ENCODE measurements at places on chromosomes 12 and 14. TPM values are rescaled to one million over a fixed set of nuclear protein-coding genes. Genes with fewer than 3 reads are reported as not detected.

Gene AQP2
- not detected for total RNA-seq

DNA sequence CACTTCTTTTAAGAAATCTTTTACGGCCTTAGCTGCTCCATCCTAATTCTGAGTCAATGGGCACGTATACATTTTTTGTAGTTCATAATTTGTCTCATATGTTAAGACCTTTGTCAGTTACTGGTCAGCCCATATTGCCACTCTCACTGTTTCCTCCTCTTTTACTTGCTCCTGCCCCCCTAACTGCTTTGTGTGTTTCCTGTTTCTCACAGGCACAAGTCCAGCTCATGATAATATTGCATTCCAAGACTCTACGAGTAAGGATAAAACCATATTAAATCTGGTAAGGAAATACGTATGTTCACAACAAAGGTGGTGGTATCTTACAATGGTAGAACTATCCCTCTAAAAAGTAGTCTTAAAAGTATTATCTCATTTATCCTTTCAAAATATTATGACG lies 111.7 kb downstream of the DNAI7 start:
- no peaks in the 10 kb centered on the region for H3K4me1 ChIP-seq
- no peaks in the 10 kb centered on the region for H3K27me3 ChIP-seq

DNA sequence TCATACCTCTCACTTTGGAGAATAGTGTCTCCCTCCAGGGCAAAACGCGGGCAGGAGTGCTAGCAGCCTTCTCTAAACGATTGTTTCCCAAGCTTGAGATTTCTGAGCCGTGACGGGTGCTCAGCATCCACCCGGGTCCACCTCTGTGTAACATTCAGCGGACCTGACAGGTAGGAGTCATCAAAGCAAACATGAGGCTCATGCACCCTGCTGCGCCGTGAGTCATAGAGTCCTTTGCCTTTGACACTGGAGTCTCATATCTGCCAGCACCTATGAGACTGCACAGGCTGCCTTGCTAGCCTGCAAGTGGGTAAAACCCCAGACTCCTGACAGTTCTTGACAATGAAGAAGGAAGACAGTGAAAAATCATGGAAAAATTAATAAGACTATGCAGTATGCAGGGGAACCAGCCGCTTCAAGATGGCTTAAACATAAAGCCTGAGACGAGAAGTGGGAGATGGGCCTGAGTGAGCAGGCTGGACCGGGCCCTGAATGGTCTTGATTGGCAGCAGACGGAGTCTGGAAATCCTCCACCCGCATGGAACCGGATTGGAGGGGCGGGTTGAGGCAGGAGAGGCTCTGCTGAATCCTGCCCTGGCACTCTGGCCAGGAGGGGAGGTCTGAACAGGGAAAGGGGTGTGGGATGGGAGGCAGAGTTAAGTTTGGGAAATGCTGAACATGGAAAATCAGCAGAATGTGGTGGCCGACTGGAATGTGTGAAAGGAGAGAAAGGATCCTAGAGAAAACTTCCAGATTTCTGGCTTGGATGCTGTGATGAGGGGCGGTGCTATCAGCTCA lies 54.2 kb downstream of the LGMN start:
- no peak overlapping the region for H3K27ac ChIP-seq
- no peak overlapping the region for H3K4me3 ChIP-seq
- no peaks in the 10 kb centered on the region for H3K36me3 ChIP-seq
- H3K4me1 ChIP-seq = peaks cover 14% of the 10 kb centered on the region
- no peaks in the 10 kb centered on the region for H3K27me3 ChIP-seq

DNA sequence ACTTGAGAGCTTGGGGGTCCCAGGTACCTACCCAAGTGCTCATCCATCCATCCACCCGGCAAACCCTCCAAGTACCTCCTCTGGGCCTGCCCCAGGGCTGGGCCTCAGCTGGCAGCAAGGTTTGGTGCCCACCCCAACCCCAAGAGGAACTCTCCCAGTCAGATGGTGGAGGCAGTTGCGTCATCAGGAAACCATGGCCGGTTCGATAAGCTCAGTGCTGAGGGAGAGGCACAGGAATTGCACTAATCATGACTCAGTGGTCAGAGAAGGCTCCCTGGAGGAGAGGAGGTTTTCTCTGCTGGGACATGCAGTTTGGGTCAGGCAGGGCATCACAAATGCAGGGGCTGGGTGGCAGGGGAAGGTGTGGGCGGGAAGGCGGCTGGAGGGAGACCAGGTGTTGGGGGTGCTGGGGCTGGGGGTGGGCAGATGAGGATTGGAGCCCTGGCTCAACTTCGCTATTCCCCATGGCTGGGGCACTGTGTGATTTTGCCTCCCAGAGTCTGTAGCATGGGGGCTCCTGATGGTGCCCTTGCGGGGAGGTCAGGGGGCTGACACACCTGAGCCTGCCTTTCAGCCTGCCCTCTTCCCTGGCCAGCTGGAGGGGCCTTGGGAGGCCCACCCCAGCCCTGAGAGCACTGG lies 32.2 kb downstream of the SH2B3 start:
- peaks cover 49% of the 10 kb centered on the region for H3K4me1 ChIP-seq
- H3K4me3 ChIP-seq = no peak overlapping the region
- H3K27me3 ChIP-seq = no peaks in the 10 kb centered on the region

Gene KRT85
- total RNA-seq = not detected

Gene SPRYD3
- 34.5 TPM for total RNA-seq

Gene NOVA1
- total RNA-seq = 58.2 TPM

Gene ARHGEF40
- total RNA-seq = 37.9 TPM

Gene BIN2
- total RNA-seq = 5.6 TPM

DNA sequence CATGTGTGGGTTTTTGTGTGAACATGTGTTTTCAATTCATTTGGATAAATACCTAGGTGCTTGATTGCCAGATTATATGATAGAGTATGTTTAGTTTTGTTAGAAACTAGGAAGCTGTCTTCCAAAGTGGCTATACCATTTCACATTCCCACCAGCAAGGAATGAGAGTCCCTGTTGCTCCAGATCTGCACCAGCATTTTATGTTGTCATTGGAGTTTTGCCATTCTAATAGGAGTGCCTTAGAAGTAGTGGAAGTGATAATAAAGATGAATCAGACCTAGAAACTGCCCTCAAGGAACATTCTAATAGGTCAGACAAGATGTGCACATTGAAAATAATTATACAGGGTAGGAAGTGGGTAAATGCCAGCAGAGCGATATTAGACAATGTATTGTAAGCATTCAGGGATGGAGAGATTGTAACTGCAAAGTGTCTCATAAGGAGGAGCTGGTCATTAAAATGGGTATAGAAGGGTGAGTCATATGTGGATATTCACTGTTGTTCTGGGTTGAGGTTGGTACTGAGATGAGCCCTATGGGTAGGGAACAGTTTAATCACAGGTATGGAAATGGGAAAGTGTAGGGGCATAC lies 71.4 kb downstream of the MNAT1 start:
- H3K4me1 ChIP-seq = no peaks in the 10 kb centered on the region
- no peaks in the 10 kb centered on the region for H3K36me3 ChIP-seq
- no peak overlapping the region for H3K27ac ChIP-seq
- no peak overlapping the region for H3K4me3 ChIP-seq
- H3K27me3 ChIP-seq = no peaks in the 10 kb centered on the region
- DNase-seq = no peak
